ENCODE measurements at places on chromosomes 7 and 10. TPM values are rescaled to one million over a fixed set of nuclear protein-coding genes. Genes with fewer than 3 reads are reported as not detected.

DNA sequence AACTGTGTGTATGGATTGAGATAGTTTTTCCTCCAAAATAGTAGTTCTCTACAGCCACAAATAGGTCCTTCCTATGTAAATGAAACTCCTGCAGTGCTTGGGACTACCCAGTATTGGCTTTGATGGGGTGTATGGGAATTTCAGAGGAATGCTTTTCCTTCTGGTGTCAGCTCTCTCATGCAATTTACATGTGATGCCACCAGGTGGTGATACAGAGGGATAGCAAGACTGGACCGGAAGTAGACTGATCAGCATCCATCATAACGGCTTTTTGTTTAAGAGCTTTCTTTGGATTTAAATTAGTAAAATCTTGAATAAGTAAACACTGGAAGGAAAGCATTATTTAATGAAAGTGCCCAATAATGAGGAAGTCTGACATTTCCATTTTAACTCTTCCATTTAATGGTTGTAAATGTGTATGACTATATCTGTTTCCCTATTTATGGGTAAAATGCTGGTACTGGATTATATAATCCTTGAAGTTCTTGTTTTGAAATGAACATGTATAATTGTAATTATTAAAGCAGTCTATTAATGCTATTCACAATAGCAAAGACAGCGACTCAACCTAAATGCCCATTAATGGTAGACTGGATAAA lies 22.7 kb downstream of the DYNC1I1 start:
- no peak for DNase-seq
- no peaks in the 10 kb centered on the region for H3K4me1 ChIP-seq
- no peaks in the 10 kb centered on the region for H3K36me3 ChIP-seq
- no peaks in the 10 kb centered on the region for H3K27me3 ChIP-seq

Gene TRIL
- total RNA-seq = 8.2 TPM

Gene SUPV3L1
- 40.5 TPM for total RNA-seq

Gene GPNMB
- total RNA-seq = 92.3 TPM

DNA sequence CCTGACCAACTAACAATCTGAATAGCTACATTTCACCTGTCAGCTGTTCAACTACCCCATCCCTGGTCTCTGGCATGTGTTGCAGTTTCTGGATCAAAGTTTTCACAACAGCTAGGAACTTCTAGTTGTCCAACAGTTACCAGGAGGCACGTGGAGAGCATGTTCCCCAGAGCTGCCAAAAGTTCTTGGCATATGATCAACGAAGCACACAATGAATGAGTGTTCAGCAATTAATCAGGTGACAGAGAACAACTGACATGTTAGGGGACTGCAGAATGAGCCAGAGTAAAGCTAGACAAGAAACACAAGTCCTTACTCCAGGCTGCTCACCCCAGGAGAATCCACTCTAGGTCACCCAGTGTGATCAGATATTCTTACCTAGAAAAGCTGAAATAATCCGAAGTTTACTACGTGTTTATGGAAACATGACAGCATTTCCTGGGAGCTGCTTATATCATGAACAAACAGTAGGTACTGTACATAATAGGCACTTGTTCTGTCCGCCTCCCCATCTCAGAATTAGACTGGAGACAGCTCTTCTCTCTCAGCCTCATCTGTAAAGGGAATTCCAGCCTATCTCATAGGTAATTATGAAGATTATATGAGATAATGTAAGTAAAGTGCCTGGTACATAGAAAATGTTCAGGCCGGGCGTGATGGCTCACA lies 50.6 kb downstream of the ZNF438 start:
- H3K36me3 ChIP-seq = no peaks in the 10 kb centered on the region
- no peaks in the 10 kb centered on the region for H3K27me3 ChIP-seq
- H3K27ac ChIP-seq = no peak overlapping the region
- peaks cover 8% of the 10 kb centered on the region for H3K4me1 ChIP-seq
- H3K4me3 ChIP-seq = no peak overlapping the region

DNA sequence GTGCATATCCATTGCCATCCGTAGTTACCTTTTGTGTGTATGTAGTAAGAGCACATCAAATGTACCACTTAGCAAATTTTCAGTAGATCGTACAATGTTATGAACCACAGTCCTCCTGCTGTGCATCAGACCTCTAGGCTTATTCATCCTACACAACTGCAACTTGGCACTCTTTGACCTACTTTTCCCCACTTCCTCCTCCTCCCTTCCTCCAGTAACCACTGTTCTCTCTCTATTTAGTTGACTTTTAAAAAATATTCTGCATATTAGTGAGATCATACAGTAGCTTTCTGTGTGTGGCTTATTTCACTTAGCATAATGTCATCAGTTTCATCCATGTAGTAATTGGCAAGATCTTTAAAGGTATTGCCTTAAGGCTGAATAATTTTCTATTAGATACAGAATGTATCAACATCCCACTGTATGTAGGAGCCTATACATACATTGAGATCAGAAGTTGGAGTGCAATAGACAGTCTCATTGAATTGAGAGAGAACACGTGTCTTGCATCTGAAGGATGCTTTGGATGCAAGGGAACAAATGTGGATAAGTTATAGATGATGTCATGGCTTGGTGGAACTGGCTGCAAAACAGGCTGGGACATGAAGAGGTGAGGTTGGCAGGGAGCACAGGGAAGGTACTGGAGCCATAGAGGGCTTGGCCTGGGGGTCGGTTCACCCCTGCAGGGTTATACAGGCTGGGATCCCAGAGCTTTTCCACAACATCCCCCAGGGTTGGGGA lies 83.0 kb upstream of the FAM180A start:
- no peak overlapping the region for H3K27ac ChIP-seq
- H3K36me3 ChIP-seq = no peaks in the 10 kb centered on the region
- no peak overlapping the region for H3K4me3 ChIP-seq
- no peak for DNase-seq

DNA sequence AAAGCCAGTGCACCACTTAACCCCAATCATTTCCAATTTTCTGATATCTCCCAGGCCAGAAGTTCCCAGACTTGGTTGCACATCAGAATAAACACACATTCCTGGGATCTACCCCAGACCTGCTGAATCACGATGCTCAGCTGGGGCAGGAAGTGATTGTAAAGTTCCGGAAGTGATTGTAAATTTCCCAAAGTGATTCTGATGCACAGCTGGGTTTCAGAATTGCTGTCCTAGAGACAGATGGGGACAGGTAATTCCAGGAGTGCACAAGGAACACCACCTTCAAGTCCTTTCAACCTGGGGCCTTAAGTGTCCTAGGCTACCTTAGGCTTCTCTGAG lies 104.2 kb upstream of the EEPD1 start:
- no peaks in the 10 kb centered on the region for H3K4me1 ChIP-seq
- no peaks in the 10 kb centered on the region for H3K27me3 ChIP-seq
- no peak for DNase-seq
- H3K4me3 ChIP-seq = no peak overlapping the region
- H3K27ac ChIP-seq = no peak overlapping the region

- no peak overlapping the region for H3K4me3 ChIP-seq
- no peaks in the 10 kb centered on the region for H3K36me3 ChIP-seq
- peaks cover 4% of the 10 kb centered on the region for H3K4me1 ChIP-seq
- no peaks in the 10 kb centered on the region for H3K27me3 ChIP-seq
Observed at GRCh38 chr7:157614457-157615020, 277.7 kb downstream of the DNAJB6 start.

DNA sequence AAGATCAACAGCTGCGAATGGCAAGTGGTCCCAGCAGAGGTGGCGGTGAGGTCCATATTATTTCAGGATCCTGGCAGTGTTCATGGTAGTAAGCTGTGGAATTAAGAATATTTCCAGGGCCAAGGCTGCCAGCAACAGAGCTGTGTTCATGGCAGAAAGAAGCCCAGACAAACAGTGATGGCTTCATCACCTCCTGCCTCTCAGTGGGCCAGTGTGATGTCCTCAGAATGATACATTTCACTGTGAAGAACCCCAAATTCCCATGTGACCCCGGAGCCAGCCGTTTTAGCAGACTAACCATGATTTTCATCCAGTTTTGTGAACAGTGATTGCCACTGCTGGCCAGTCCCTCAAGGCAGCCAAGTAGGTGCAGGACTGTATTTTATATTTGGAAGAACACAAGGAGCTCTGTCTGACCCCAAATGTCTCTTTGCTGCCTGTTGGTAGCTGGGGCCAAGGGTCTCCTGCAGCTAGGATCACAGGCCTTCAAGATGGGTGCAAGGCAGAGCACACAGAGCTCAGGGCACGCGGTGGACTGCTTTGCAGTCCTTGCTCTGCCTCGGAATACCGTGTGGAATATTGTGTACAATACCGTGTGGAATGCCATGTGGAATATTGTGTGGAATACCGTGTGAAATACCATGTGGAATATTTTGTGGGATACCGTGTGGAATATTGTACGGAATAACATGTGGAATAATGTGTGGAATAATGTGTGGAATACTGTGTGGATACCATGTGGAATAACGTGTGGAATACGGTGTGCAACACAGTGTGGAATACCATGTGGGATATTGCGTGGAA lies 132.3 kb upstream of the CHST15 start:
- H3K4me1 ChIP-seq = peaks cover 11% of the 10 kb centered on the region
- no peaks in the 10 kb centered on the region for H3K36me3 ChIP-seq
- DNase-seq = no peak
- no peak overlapping the region for H3K4me3 ChIP-seq
- H3K27me3 ChIP-seq = no peaks in the 10 kb centered on the region

Gene SDK1
- total RNA-seq = 0.68 TPM

DNA sequence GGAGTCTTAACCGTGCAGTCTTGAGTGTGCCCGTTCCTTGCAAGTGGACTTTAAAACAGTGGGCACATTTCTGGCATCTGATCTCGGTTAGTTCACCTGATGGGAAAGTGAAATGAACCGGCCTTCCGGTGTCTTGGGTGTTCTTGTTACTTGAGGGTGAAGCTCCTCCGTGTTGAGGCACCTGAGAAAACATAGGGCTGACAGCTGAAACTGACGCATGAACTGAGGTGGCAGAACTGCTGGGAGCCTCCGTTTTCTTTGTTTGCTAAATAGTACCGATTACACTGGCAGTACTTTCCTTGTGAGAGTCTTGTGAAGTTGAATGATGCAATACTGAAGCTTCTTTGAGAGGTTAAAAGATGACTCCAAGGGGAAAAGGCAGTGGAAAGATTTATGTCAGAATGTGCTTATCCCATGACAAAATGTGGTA lies 62.8 kb upstream of the SAMD8 start:
- no peaks in the 10 kb centered on the region for H3K27me3 ChIP-seq
- no peaks in the 10 kb centered on the region for H3K4me1 ChIP-seq
- DNase-seq = no peak
- no peaks in the 10 kb centered on the region for H3K36me3 ChIP-seq
- H3K4me3 ChIP-seq = no peak overlapping the region
- H3K27ac ChIP-seq = no peak overlapping the region

GRCh38 chr10:74852381-74852780 lies 26.0 kb downstream of the KAT6B start:
- DNase-seq = no peak
- no peaks in the 10 kb centered on the region for H3K36me3 ChIP-seq
- H3K4me1 ChIP-seq = peaks cover 47% of the 10 kb centered on the region
- H3K27me3 ChIP-seq = no peaks in the 10 kb centered on the region

DNA sequence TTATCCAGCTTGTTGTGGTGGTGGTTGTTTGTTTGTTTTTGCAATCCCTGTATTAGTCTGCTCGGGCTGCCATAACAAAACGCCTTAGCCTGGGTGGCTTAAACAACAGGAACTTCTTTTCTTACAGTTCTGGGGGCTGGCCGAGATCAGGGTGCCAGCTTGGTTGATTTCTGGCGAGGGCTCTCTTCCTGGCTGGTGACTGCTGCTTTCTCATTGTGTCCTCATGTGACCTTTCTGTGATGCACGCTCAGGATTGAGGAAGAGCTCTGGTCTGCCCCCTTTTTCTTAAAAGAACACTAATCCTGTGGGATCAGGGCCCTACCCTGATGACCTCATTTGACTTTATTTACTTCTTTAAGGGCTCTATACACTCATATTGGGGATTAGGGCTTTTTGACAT lies 107.1 kb upstream of the NRP1 start:
- H3K27ac ChIP-seq = no peak overlapping the region
- no peaks in the 10 kb centered on the region for H3K36me3 ChIP-seq
- DNase-seq = no peak

DNA sequence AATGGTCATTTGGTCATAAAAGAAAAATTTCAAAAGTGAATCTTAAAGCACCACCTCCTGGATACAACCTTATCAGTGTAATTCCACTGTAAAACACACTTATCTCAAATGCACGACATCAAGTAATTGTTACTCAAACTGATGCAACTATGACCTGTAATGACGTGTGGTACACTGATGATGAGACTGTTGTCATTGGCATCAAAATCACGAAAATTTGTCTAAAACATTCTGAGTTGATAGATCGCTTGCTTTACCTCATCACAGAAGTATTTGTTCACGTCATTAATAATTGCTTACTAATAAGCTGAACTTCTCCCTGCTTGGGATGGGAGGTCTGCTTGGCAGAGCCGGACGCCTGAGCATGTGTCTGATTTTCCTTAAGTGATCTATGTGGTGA lies 221.8 kb upstream of the KLF6 start:
- no peaks in the 10 kb centered on the region for H3K27me3 ChIP-seq
- H3K36me3 ChIP-seq = no peaks in the 10 kb centered on the region
- H3K27ac ChIP-seq = peak overlapping the region; percentile 24
- no peak overlapping the region for H3K4me3 ChIP-seq
- H3K4me1 ChIP-seq = no peaks in the 10 kb centered on the region
- no peak for DNase-seq

Measured in adrenal gland (tissue), 19 donors.